HuH-7 (cell line): ENCODE measurements at places on chromosomes 4 and X.
A peak's percentile ranks its signal among the peaks of the same experiment; 100 is the strongest.

DNA sequence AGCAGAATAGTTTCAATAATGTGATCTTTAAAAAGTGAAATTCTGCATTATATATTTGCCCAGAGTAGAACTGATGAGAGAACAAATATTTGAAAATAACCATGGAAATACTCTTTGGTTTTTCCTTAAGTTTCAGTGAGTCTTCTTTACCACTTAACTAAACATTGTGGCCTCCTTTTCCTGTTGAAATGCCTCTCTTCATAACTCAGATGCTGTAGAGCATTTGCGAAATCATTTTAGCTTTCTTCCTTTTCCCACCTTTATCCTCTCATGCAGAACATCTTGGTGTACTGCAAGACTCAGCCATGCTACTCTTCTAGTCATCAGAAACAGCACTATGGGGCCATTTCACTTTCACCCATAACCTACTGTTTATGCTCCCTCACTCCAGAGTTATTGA lies 48.2 kb downstream of the CASK start:
- DNase-seq: no peak

GRCh38 chr4:118774321-118774720 lies 61.6 kb downstream of the SEC24D start:
- no peak for DNase-seq

- DNase-seq: no peak
Observed at GRCh38 chr4:77827343-77827742, 8.2 kb upstream of the CNOT6L start.

DNA sequence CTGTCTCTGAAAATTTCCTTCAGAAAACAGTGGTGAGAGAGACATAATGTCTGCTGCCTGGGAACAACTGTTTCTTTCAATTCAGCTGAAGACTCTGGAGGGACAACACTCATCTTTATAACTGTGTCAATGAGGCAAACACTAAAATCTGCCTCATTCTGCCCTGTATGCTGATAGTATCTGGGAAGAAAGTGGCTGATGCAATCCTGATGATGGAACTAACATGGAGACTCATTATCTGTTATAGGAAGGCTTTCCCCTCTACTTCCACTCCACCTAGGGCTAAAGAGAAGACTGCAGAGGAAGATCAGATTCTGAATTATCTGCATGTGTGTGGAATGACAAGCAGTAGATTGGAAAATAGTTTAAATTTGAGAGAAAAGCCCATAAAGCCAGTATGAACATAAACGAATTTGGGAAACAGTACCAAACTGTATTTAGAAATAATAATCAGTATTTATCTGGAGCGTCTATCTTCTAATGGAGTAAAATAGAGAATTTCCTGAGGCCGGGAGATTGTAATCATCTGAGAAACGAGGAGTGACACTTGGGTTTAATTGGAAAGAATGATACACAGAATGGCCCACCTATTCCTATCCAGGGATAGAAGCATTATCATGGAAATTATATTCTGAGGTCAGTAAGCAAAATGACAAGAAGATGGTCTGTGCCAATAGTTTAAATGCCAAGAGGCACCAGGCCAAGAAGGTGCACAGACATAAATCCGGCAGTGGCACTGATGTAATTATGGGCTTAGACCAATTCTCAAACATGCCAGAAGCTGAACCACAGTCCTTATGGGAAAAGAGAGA lies 85.4 kb downstream of the SHISA3 start:
- DNase-seq: no peak

DNA sequence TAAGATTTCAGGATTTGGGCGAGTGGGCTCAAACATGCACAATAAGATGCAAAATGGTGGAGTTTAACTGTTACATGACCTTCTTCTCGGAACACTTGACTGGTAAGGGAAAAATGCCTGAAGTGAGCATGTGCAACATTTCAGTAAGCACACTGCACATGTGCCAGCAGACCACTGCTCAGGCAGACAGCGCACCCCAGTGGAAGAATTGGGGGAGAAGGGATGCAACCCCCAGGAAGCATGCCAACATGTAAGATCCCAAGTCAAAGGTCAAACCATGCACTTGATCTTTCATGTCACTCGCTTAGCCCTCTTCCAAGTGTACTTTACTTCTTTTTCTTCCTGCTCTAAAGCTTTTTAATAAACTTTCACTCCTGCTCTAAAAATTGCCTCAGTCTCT lies 256.3 kb downstream of the CENPC start:
- DNase-seq: peak; percentile 28

GRCh38 chr4:31908261-31908660 lies 1188.1 kb downstream of the PCDH7 start:
- DNase-seq: no peak

GRCh38 chr4:95167805-95168204 lies 381.0 kb downstream of the UNC5C start:
- DNase-seq: no peak

DNA sequence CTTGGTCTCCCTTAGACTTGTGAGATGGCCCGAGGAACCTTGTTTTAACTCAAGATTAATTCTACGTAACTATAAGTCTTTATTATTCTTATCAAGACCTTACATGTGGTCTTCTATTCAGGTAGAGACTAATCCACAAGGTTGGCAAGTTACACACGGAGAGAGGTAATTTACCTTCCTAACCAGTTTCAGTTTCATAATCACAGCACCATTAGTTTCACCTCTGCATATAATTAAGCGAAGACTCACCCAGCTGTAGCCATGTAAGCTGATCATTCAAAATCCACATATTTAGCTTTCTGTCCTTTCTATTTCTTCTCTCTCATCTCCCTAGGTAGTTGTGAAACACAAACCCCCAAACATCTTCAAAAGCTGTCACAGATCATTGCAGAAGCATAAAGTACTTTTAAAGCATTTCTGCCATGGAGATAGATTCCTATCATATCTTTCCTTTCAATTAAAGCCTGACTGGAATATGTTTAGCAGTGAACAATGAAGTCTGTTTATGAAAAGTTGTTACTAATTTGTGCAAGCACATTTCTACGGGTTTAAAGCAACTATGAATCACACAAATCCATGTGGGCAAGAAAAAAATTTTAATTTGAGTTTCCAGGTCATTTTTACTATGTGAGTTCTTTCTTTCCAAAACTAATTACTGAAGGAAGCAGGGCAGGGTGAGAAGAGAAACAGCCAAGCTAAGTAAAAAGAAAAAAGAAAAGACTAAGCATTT lies 78.5 kb downstream of the BTC start:
- DNase-seq: no peak

DNA sequence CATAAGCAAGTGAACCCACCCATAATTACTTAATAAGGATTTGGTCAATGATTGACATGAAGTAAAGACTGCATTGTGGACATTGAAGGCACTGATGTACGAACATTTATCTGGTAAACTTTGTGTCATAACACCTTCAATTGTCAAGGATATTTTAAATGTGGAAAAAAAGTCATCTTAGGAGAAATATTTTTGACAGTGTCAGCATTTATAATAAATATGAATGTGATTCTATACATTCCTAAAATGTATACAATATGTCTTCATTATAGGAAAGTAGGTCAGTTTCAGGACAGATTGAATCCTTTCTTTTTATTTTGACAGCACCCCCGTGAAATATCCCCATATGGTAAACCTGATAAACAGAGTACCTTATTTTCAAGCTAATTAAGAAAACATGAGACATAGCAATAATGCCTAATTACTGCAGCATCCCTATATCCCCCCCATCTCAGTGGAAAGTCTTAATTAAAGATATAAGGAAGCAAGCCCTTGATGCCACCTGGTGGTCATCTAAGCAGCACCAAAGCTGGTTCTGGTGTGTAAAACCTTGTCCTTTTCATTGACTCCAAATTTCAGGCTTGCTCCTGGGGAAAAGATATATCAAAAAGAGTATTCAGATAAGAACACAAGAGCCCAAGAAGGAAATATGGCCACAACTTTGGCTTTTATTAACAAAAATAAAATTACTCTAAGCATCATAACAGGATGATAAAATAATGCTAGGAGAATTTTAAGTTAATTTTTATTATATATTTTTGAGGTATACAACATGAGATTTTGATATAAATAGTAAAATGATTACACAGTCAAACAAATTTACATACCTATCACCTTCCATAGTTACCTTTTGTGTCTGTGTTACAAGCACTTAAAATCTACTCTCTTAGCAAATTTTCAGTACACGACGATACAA lies 379.7 kb downstream of the TLL1 start:
- no peak for DNase-seq

DNA sequence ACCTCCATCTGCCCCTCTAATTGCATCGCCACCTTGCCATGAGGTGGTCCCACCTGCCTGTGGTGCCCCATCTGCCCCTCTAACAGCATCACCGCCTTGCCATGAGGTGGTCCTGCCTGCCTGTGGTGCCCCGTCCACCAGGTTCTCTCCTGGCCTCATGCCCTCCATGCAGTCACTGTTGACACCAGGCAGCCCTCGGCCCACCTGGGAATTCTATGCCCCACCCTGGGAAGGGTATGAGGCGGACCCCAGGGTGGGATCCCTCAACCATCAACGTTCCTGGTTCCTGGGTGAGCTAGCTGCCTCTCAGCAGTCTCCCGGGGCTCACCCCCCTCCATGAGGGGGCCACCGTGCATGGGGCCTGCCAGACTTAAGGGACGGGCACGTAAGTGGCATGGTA lies 38.9 kb downstream of the ACOX3 start:
- DNase-seq: no peak

DNA sequence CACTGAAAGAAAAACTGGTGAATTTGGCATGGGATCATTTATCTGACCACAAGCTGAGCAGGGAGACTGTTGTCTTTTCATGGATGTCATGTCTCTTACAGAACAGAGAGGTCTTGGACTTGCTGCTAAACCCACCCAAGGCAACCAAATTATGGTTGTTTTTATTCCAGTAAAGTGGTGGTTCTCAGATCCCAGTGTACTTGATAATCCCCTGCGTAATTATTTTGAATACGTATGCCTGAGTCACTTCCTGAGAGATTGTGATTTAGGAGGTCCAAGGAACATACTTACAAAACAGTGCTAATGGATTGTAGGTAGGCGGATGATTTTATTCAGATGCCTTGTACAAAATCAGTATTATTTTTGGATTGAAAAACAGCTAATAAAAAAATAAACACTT lies 585.6 kb downstream of the IL1RAPL1 start:
- no peak for DNase-seq

- peak; percentile 46 for DNase-seq
Observed at GRCh38 chrX:109635146-109635545, 10.2 kb upstream of the KCNE5 start.

DNA sequence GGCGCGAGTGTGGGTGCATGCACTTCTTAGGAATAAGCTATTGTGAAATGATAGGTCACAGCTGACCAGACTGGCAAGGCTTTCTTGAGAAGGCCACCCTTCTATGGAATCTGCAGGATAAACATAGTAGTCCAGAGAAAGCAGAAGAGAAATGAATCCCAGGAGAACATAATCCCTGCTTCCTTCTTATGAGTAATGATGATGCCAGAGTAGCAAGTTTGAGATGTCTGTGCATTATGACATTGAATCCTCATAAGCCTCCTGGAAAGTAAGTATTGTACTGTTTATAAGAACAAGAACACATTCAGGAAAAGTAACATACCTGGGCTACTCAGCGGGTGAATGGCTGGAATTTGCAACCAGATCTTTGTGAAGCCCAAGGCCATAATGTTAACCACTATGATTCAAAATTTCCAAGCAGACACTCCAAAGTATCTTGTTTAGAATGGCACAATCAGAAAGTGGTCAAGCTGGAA lies 272.1 kb upstream of the HS3ST1 start:
- DNase-seq: no peak

GRCh38 chrX:75228854-75229253 lies 45.0 kb upstream of the UPRT start:
- no peak for DNase-seq

- no peak for DNase-seq
Observed at GRCh38 chr4:41538887-41539498, 1.0 kb downstream of the LIMCH1 start.

GRCh38 chrX:94389044-94389443 lies 715.0 kb downstream of the FAM133A start:
- no peak for DNase-seq

- no peak for DNase-seq
Observed at GRCh38 chr4:181524499-181524898, 718.7 kb upstream of the TENM3 start.

GRCh38 chrX:38960137-38960536 lies 158.9 kb downstream of the MID1IP1 start:
- DNase-seq: no peak

DNA sequence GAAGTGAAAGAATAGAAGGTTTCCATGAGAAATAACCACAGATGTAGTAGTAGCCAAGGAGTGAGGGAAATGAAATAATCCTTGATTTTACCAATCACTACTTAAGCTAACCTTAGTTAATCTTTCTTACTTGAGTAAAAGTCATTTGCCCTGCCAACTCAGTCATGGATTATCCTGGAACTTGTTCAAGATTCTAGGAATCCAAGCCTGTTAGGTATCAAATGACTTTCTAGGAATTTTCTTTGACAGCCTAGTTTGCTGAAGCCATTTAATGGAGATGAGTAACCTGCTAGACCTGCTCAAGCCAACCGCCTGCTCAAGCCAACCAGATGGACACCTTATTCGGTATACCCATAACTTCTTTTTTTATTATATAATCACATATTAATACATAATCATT lies 180.5 kb downstream of the KLHL13 start:
- DNase-seq: no peak

DNA sequence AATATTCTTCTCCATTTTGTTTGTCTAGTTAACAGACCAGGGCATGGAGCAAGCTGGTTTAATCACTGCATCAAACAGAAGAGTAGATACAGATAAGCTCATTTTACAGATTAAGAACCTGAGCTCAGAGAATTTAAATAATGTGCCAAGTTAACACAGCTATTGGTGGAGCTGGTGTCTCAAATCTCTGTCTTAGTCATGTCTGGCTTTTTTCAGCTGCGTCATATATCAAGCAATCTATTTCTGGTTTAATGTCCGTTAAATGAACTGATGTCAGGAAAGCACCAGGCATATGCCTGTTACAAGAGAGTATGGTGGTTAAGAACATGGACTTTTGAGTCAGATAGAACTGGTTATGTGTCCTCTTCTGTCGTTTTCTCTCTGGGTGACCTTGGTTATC lies 79.8 kb upstream of the ADGRA3 start:
- no peak for DNase-seq

DNA sequence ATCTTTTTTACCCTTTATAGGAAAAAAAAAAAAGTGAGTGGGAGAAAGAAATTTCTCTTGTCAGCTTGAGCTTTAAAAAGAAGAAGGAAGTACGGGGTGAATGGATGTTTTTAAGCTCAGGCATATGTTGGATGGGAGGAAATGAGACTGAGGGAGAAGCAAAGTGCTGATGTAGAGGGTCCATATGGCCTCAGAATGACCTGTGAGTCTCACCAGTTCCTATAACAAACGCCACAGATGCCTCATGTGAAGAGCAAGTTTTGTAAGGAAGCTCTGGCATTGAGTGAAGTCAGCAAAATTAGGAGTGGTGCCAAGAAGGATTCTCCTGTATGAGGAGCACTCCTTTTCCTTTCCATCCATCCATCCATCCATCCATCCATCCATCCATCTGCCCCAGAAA lies 214.6 kb downstream of the PTTG2 start:
- no peak for DNase-seq

DNA sequence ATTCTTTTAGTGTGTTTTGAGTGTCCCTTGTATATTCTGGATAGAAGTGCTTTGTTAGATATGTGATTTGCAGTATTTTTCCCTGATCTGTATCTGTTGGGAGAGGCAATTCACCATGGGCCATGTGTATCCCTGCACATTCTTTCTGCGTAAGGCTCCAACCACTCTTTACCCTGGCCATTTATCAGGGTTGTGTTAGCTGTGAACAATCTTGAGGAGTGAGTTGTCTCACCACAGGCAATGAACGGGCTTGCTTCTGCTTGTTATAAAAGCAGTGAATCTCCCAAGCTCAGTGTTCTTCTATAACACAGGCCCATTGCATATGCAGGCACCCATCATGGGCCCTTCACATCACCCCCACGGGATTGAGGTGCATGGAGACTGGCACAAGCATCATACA lies 18.9 kb upstream of the SMIM10 start:
- DNase-seq: no peak
